ENCODE measurements at places on chromosomes 6 and 20. TPM values are rescaled to one million over a fixed set of nuclear protein-coding genes. Genes with fewer than 3 reads are reported as not detected.
A peak's percentile ranks its signal among the peaks of the same experiment; 100 is the strongest.

- DNase-seq, result no peak
Observed at GRCh38 chr6:118249680-118250079, 298.4 kb upstream of the PLN start.

DNA sequence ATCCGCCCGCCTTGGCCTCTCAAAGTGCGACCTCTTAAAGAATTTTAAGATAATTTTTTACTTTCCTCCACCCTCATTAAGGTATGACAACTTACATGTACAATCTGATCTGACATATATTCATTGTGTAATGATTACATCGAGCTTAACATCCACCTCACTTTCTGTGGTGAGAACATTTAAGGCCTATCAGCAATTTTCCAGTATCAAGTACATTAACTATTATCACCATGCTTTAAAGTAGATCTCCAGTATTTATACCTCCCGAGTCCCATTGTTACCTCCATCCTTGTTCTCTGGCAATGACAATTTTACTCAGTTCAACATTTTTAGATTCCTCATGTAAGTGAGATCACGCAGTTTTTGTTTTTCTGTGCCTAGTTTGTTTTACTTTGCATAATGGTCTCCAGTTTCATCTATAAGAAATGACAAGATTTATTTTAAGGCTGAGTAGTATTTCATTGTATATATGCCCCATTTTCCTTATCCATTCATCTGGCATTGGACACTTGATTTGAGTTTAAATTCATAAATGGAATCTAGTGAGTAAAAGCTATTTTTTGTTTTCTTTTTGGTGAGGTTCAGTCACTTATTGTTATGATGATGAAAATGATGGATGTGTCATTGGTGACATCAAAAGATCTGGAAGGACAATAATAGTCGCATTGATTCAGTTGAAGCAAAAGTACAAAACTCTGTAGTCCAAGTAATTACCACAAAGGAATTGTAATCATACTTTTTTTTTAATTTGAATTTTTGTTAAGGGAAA is 87.0 kb downstream of the OR2B2 start:
- no peak for DNase-seq

Gene HLA-DQB1
- 0.51 TPM for total RNA-seq

DNA sequence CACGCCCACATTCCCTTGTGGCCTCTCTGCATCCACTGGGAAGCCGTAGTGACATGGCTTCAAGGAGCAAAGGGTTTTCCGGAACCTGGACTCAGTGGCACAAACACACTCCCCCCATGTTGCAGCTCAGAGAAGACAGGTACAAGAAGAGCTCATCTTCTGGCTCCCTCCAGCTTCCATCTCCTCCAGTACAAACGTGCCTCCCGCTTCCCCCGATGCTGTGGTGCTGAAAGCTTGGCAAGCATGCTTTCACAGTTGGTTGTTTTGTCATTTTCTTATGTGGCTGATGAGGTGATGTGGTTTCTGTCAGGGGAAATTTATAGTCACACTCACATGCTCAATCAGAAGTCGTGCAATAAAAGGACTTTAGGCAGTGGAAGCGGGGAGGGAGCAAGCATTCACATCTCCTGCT is 258.5 kb downstream of the KIF16B start:
- DNase-seq, result no peak

DNA sequence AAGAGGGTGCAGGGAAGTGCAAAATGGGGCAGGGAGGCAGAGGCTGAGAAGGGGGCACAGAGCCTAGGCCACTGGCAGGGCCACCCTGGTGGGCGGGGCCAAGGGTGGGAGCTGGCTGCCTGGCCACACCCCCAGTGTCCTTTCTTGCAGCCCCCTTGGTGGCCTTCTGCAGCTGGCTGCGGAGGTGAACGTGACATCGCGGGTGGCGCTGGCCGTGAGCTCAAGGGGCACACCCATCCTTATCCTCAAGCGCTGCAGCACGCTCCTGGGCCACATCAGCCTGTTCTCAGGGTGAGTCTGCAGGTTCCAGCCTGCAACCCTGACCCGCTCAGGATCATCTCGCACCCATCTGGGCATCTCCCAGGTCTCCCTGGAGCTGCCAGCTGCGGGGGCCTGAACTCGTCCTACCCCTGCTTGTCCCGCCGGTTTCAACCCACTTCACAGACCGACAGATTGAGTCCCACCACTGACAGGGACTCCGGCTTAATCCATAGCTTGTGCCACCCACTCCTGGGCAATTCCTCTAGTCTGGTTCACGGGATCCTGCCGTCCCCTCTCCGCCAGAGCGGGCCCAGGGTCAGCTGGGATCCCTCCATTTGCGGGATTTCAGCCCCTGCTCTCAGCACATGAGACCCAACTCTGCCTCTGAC is 6.2 kb downstream of the BPIFB3 start:
- no peak for DNase-seq

DNA sequence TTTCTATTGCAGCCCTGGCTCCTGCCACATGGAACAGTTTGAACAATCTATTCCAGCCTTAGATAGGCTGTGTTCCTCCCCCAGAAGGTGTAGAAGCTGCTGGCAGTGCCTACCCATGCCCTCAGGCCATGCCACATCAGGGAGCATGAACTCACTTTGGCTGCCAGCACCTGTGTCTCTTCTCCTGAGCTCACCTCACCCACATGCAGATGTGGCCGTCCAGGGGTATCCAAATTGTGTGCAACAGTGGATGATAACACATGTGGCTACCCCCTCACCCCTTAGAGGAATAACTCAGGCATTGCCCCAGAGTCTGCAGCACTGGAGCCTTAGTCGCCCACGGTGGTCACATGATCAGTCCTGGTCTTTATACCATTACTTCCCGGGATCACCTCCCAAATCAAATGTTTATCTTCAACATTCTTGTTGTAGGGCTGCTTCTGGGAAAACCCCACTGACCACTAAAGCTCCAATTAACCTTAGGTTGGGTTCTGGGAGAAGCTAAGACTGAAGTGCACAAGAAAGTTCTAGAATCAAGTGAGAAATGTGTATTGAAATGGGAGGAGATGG is 110.4 kb downstream of the BANF2 start:
- peak; percentile 41 for DNase-seq

DNA sequence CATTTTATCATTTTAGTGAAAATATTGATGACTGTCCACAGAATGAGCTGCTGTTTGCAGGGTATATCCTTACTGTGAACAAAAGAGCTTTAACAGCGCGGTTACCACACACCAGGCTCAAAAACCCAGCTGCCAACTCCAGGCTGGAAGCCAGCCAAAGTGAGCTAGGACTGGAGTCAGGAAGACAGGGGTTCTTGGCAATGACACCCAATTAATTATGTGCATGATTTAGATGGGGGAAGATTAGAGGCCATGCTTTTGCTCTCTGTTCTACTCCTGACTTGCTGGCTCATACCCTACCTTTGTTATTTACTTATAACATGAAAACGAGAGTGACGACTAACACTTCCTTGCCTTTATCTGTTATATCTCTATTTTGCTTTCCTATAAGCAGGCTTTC is 128.9 kb upstream of the SHLD1 start:
- DNase-seq, result no peak

DNA sequence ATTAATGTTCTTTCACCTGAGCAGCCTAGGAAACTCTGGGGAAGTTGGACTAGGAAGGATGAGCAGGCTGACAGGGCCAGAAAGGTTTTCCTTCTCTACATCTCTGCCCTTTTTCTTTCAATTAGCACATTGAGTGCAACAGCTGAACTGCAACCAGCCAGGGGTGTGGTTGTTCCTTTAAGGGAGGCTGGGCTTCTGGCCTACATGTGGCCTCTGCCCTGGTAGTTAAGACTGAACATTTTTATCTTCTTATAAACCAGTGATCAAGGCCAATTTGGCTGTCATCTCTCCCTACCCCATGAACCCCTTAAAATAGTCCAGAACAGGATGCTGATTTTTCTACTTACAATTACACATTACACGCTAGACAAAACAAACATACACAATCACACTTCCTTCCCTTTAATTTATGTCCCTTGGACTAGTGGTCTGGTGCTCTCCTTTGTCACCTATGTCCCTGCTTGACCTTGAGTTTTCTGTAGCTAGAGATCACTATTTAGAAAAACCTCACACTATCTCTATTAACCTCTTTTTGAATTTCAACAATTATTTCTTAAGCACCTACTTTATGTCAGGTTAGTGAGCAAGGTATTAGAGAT is 60.3 kb downstream of the RNF217 start:
- no peak for DNase-seq

Gene SIM1
- total RNA-seq, result 6.9 TPM

Gene TINAG
- 17.9 TPM for total RNA-seq

Gene PRPF6
- total RNA-seq, result 62.4 TPM

DNA sequence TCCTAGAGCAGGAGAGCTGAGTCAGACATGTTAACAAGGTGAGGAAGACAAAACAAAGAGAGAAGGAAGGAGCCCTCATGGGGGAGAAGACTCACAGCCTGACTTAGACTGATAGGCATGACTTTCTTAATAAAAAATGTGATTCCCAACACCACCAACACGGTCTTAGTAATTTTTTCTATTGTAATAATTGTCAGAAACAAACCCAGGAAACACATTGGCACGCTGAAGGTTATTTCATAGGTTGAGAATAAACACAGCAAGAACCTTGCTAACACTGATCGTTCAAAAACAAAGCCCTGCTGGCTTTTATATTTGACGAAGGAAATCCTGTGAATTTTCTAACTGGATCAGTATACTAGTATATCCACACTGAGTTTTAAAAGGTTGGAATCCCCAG is 286.8 kb downstream of the HACE1 start:
- no peak for DNase-seq

Gene MYLK4
- total RNA-seq, result 0.46 TPM

GRCh38 chr6:101445527-101445926 is 52.0 kb downstream of the GRIK2 start:
- no peak for DNase-seq

DNA sequence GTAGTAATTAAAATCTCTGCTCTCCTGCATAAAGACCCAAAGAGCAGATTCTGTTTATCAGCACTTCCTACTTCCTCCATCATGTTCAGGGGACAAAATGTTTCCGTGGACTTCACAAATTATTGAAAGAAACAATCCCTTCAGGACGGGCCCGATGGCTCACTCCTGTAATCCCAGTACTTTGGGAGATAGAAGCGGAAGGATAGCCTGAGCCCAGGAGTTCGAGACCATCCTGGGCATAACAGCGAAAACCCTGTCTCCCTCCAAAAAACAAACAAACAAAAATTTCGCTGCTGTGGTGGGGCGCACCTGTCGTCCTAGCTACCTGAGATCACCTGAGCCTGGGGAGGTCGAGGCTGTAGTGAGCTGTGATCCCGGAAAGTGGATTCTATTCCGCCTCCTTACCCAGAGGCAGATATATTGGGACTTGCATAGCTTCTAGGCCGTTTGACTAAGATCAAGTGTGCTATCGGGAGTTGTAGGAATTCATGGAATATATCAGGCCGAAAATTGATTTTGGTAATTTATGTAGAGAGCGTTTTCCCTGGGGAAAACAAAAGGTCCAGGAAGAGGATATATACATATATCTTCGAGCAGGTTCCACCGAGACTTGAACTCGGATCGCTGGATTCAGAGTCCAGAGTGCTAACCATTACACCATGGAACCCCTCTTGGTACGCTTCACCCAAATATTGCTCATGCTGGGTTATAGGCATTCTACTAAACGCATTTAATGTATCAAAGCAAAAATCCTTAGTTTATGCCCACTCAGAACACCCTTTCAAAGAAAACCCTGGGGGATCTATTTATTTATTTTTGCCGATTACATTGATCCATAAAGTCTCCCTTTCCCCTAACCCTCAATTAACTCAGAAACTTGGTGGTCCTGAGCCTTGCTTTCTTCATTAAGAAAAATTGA is 74.5 kb upstream of the ZNF184 start:
- DNase-seq, result no peak

DNA sequence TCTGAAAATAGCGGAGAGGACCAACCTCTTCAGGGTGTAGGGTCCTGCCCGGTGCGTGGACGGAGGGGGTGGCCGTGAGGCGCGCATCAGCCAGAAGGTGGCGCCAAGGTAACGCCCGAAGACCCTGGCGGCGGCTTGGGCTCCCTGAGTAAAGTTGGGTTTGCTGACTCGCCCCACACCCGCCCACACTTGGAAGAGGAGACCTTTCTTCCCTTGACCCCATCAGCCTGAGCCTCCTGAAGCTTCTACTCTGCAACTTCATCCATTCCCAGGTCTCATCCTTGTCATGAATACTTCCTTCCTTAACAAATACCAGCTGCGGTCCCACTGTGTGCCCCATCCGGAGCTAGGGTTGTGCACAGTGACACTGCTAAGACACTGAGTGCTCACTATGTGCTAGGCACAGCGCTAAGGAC is 14.6 kb downstream of the CD40 start:
- DNase-seq, result no peak

DNA sequence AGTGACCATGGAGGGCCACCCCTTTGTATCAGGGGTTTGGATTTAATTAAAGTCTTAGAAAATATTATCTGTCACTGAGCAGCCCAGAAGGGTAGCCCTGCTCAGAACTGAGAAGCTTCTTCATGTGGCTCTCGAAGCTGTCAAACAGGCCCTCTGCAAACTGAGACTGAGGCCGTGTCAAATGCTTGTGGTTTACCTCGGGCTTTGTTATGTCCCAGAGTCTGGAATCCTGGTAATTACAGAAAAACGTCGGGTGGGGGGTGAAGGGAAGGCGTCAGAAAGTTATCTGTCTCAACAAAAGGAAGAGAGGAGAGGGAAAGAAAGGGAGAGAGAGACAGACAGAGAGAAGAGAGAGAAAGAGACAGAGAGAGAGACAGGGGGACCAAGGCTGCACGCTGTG is 200.8 kb downstream of the BMP7 start:
- no peak for DNase-seq

Gene ULBP2
- 16.0 TPM for total RNA-seq

GRCh38 chr20:62832212-62832922 is 15.5 kb downstream of the COL9A3 start:
- DNase-seq, result no peak

Gene TPBG
- 25.7 TPM for total RNA-seq

GRCh38 chr6:148983966-148984365 is 237.1 kb downstream of the UST start:
- no peak for DNase-seq

- DNase-seq, result no peak
Observed at GRCh38 chr20:38674765-38675133, 49.5 kb upstream of the SLC32A1 start.

Gene GHRH
- not detected for total RNA-seq

- no peak for DNase-seq
Observed at GRCh38 chr20:62056377-62056776, 9.3 kb downstream of the TAF4 start.

GRCh38 chr6:170368544-170368943 is 62.0 kb downstream of the FAM120B start:
- no peak for DNase-seq

DNA sequence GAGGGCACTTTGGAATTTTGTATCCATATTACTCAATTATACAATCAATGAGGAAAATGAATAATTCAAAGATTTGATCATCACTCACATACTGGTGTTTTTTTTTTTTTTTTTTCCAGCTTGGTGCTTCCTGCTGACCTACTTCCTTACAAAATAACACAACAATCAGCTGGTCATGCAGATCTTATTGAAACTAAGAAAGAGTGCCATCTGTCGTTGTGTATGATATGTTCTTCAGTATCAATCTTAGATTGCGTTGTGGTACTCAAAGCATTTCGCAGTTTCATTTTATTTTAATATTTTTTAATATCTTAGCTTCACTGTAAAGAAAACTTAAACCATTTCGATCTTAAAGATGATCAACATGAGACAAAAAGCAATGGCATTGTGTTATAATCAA is 155.6 kb downstream of the OGFRL1 start:
- DNase-seq, result no peak

GRCh38 chr20:7159903-7160302 is 392.4 kb downstream of the BMP2 start:
- no peak for DNase-seq

- no peak for DNase-seq
Observed at GRCh38 chr20:32559753-32560380, 25.3 kb downstream of the NOL4L start.

Gene MYCT1
- not detected for total RNA-seq

All from epithelial cell of proximal tubule (primary cell).